NCI-H2081 treated with DMSO at 0.1 percent for 48 hours (cell line): ENCODE measurements at places on chromosomes 12 and 14.

GRCh38 chr12:100163416-100164152 lies 20.9 kb upstream of the BLTP3B start:
- peak; percentile 57 for DNase-seq

GRCh38 chr14:65813760-65814384 lies 401.3 kb downstream of the FUT8 start:
- DNase-seq: no peak

DNA sequence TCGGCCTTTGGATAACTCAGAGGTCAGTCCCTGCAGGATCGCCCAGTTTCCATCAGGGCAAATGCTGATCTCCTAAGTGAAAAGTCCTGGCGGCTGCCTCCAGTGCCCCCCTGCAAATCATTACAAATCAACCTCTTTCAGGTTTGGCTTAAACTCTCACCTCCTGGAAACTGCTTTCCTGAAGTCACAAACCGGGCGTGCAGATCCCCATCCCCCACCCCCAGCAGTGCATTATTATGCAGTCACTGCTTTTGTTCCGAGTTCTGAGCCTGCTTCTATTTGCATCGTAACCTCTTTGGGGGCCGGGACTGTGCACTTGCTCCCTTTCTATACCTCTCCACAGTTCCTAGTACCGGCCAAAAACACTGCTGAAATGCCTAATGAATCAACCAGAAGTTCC lies at the start of gene USP44:
USP44 (minus strand) TSS at position 172 of the 400 bp plus-strand sequence. CDS start 17,220 bp downstream, outside the sequence.
- DNase-seq: no peak

DNA sequence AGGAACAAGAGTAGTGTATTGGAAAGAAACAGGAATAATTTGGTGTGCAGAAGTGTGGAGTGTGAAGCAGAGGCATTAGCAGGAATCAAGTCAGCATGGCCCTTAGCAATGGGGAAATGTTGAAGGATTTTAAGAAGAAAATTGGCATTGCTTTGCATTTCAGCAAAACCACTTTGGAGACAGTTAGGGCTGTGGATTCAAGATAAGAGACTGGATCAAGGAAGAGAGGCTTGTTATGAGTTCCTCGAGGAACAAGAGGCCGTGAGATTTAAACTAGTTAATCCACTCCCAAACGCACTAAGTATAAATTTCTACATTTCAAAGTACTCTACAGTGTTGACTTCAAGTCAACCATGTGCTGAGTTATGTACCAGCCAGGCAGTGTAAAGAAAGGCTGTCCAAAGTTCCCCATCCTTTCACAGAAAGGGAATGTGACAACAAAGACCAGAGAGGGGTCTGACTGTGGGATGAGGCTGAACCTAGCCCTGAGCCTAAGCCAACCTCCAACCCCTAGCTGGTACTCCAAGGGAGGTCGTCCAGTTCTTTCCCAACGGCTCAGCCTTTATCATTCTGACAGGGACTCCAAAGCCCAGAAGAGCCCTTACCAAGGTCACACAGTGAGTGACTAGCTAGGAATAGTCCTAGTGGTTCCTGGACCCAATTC lies 91.2 kb upstream of the BMP4 start:
- no peak for DNase-seq

DNA sequence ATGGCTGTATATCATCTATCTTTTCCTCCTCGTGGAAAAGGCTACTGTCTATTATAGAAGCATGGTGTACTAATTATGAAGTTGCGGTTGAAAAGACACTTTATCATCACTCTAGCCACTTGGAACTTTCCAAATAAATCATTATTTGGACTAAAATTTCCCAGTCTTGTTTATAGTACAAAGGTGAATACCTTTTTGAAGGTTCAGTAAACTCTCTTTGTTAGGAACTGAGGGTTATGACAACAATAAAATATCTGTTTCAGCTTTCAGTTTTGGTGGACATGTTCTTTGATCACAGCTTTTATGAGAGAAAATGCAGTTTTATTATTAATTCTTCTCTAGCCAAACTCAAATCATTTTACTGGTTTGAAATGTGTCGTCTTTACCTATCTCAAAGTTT lies 216.7 kb downstream of the FBXL14 start:
- no peak for DNase-seq

DNA sequence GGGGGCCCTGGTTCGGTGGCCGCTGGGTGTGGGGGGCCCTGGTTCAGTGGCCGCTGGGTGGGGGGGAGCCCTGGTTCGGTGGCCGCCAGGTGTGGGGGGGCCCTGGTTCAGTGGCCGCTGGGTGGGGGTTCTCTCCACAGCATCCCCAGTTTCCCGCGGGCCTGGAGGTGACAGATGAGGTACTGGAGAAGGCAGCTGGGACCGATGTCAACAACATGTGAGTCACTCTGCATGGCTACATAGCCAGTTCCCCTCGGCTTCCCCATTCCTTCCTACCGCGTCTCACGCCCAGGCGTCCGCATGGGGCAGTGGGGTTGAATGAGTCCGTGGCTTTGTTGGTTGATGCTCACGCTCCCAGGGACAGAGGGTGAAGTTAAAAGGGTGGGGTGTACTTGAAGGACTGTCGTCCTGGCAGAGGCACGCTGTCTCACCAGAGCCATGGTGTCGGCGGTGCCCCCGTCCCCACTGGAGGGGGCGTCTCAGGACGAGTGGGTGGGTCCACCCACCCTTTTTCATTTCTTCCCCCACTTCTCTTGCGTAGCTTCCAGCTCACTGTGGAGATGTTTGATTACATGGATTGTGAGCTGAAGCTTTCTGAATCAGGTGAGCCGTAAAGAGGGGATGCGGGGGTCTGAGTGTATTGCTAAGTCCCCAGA lies 15.6 kb downstream of the HIP1R start:
- DNase-seq: no peak

DNA sequence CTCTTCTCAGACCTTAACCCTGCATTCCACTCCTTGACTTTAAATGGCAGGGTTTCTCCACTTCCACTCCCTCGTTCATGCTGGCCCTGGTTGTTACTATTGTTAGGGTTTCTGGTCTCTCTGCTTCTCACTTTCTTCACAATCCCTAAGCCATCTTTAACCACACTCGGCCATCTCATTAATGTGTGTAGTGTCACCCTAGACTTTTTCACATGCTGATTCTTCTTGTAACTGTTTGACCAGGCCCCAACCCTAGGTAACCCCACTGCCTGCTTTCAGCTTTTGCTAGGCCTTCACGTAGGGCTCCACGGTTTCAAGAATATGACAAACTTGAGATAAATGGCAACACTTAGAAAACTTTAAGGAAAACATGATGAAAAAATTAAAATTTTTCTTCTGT lies 195.1 kb downstream of the IPO8 start:
- no peak for DNase-seq

DNA sequence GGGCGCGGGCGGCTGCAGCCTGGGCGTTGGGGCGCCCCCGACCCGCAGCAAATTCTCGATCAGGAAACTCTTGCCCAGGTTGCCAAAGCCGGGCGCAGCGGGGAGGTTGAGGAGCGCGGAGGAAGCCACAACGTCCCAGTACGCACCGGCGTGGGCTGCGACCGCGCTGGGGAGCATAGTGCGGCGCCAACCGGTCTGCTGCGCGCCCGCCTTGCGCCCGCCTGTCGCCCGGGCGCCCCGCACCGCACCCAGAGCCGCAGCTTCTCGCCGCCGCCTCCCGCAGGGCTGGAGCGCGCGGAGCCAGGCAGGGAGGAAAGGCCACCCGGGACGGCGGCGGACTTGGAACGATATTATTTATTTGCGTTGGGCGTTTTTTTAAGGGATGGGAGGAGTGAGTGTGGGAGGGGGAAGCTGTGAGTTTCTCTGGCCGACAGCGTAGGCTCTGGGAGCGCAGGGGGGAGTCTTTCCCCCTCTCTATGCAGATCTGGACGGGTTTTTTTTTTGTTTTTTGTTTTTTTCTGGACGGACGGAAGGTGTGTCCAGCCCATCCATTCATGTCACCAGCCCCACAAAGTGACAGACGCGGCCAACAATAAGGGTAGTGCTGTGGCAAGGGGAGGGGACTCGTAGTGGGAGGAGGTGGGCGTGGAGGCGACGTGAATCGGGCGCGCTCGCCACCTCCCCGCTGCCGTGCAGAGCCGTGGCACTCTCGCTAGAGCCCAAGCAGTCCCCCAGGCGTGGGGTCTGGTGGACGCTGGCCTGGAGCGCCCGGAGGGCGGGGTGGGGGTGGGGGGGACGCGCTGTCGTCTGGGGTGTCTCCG lies at the start of gene DBX2:
DBX2 (minus strand) TSS at position 349 of the 821 bp plus-strand sequence; CDS start at position 177, 172 bp downstream.
- DNase-seq: no peak

DNA sequence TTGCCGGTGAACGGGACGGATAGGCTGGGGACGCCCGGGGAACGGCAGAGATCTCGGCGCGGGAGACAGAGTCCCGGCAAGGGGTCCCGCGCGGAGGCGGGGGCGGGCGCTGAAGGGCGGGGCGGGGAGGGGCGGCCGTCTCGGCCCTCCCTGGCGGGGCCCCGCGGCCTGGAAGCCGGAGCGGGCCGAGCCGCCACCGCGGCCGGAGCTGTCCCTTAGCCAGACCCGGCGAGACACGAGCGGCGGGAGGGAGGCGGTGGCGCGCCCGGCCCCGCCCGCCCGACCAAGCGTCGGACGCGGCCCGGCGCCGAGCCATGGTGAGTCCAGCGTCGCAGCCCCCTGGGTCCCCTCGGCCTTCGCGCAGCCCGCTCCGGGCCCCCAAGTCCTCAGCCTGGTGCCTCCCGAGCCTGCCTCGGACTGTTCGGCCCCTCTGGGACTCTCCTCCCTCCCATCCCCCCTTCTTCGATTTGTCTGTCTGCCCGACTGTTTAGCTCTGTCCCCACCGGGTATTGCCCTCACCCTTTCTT lies at the start of gene ARHGEF40:
ARHGEF40 (plus strand) TSS at position 222 of the 527 bp plus-strand sequence; CDS start at position 315, 93 bp downstream.
- DNase-seq: no peak

DNA sequence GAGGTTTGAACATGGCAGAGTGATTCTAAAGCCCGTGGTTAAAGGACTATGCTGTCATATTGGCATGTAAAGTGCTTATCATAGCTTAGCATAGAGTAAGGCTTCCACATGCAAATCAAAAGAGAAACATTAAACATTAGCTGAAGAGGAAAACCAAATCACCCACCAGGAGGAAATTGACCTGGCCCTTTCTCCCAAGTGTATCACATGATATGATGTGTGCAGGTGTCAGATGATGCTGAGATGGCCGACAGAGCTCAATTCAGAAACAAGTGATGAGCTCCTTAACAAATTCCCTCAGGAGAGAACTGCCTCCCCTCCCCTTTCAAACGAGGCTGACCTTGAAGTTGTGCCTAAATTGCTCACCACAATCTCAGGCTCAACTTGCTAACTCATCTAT lies 217.1 kb upstream of the BTG1 start:
- DNase-seq: no peak

GRCh38 chr12:56321027-56321426 lies 5.2 kb upstream of the CNPY2 start:
- DNase-seq: no peak

DNA sequence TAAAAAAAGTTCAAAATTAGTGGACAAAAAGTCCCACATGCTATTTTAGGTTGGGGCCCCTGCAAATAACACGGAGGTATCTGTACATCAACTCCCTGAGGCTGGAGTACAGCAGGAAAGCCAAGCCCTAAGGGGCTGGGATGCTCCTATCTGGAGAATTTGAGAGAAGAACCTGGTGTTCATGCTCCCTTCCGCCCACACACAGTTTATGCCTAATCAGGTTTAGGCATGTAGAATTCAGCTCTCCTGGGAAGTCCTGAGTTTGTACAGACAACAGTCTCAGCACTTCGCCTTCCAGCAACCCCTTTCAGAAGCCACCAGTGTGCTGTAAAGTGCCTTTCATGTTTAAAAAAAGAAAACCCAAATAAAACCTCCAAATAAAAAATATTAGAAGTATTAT lies 237.3 kb upstream of the GRIP1 start:
- DNase-seq: no peak

GRCh38 chr12:101713930-101714329 lies 16.5 kb downstream of the CHPT1 start:
- no peak for DNase-seq

DNA sequence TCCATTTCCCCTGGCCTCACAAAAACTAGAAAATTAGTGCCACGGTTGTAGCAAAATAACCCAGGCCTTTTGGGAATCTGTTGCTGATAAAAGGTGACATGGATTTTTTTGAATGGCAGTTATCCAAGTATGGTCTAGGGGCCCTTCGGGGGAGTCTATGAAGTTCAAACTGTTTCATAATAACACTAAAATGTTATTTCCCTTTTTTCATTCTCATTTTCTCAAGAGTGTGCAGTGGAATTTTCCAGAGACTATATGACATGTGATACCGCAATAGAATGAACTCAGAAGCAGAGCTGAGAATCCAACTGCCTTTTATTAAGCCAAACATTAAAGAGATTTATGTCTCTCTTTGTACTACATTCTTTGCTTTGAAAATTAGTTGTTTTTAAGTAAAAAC lies 26.9 kb downstream of the GSTZ1 start:
- DNase-seq: no peak

- no peak for DNase-seq
Observed at GRCh38 chr14:79167957-79168356, 997.8 kb downstream of the NRXN3 start.

- DNase-seq: no peak
Observed at GRCh38 chr12:113802966-113803758, 163.0 kb downstream of the RBM19 start.

DNA sequence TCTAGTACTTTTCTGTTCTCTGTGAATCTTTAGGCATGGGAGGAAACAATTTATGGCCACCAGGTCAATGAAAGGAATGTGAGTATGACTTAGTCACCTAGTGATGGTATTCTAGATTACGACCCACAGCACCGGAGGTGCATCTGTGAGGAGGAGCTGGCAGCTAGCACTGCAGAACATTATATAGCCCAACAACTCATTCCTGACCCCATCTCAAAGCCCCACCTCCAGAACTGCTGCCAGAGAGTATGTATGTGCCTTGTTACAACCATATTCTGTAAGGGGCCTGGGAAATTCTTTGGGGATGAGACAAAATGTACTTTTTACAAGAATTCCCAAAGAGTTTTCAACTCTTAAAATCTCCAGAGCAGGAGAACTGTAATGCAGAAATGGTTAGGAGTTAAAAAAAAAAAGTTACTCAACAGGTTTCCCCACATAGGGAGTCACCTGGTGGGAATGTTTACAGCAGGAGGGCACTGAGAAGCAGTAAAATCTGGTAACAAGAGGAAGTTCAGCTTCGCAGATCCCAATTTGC lies 34.9 kb upstream of the CERS5 start:
- no peak for DNase-seq

DNA sequence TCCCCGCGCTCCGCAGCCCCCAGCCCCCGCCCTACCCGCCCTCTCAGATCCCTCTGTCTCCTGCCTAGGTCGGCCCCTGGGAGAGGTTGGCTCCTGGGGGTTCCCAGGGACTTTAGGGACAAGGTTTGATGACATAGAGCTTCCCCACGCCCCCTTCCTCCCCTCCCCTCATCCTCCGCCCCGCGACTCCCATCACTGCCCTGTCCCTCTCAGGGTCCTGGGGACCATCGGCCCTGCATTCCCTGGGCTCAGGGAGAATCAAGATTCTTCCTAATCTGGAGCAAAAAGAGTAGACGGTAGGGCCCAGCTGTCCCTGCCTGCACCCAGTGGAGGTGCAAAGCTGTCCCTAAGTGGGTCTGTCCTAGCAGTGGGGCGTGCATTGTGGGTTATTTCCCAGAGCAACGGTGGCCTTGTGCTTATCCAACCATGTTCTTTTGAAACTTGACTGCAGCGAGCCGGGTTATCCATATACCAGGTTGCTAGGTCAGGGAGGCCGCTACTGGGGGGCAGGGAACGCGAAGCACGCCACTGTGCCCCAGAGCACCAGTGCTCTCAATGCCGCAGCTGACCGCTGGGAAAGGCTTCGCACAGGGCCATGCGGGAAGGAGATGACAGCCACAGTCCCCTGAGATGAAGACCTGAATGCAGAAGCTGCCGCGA lies 124.4 kb upstream of the PRMT8 start:
- DNase-seq: no peak

GRCh38 chr14:40417777-40418401 lies 985.7 kb upstream of the FBXO33 start:
- no peak for DNase-seq
